ENCODE measurements at places on chromosomes 4 and X.

DNA sequence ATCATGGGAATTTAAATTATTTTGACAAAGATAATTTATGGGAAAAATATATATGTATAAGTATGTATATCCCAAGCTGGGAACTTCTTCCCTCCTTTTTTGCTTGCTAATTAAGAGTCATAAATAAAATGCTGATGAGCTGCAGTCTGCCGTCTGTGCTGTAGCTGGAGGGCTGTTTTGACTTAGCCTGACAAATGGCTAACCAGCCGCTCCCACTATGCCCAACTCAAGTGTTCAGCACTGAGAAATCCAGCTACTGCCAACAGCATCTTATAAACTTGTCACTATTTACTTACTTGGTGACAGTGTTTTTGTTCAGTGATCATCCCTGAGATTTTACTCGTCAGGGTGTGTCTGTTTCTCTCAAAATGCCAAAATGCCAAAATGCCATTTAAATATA is 171.2 kb upstream of the PGRMC2 start:
- no peak for DNase-seq

DNA sequence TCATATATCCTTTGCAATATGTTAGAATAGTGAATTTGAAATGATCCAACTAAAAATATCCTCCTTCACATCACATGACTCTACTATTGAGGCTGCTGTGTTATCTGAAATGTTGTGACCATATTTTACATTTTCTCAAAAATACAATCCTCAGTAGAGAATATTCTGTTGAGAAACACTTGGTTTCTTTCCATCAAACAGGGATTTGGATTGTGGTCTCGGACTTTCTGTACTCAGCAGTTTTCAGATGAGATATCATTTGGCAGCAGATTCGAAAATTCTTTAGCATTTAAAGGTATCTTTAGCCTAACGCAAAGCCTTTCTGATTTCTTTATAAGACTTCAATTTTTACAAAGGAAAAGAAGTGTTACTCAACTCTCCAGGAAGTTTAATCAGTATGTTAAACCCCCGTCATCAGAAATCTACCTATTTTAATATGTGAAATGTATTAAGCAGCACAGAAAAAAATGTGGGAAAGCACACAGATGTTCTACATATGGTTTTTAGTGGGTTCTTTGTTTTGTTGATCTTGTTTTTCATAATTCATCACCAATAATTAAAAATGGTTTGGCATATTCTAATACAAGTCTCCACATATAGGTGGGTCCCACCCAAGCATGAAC is 55.4 kb upstream of the ANXA3 start:
- no peak for DNase-seq

- no peak for DNase-seq
Measured at GRCh38 chr4:1785592-1785991, 7.5 kb upstream of the FGFR3 start.

DNA sequence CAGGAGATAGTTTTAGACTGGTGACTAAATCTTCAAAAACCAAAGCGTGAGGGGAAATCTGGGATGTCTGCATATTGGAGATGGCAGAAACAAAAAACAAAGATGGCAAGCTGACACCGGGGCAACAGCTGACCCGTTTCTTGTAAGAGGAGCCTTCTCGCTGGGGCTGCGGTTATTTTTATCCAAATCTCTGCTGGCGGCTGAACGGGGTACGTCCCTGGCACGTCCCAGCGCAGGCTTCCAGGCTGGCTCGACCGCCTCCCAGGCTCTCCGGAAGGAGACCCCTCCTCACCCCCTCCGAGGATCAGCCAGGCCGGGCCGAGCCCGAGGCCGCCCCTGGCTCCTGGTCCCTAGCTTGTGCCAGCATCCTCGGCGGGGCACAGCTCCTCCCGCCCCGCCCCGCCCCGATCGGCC is 403 bp downstream of the SGCB start:
- no peak for DNase-seq

GRCh38 chrX:145405012-145405411 is 157.7 kb downstream of the SPANXN1 start:
- DNase-seq, result no peak

Data from stimulated activated CD4-positive, alpha-beta T cell treated with anti-CD3 and anti-CD28 coated beads, TNF-alpha, amount 100 ng/mL, for 1 hour (primary cell).